ENCODE measurements at places on chromosomes 5 and 9.

DNA sequence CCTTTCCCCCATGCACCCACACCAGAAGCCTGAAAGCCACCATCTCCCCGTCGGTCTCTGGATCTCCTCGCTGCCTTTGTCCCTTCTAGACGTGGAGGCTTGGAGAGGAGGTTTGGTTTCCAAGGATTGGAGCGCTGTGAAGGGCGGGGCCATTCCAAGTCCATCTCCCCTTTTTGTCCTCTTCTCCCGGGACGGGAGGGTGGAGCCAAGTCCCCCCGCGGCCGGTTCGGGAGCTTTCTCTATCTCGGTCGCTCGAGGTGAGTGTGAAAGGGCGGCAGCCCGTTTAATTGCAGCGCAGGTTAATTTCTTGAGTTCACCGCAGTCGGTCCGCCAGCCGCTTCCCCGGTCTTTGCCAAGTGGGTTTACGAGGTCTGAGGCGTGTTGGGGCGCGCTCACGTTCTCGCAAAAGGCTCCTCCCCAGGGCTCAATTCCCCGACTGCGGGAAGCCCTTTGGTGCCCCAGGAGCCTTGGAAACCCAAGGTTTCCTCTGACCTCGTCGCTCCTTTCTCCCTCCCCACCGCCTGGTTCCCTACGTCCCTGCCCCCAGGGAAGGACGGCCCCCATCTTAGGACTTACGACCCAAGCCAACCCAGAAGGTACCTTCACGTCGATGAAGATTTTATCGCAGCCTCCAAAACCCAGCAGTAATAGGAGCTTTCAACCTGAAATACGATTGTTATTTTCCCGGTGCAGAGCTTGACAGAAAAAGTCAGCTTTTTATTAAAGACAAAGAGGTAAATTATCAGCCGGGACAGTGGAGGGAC lies 2.8 kb upstream of the ZNF462 start:
- DNase-seq, result no peak

GRCh38 chr9:72365525-72366256 lies 683 bp upstream of the ZFAND5 start:
- peak; percentile 60 for DNase-seq

- DNase-seq, result no peak
These were observed 32.5 kb downstream of the THBS4 start for GRCh38 chr5:80067531-80068245.

DNA sequence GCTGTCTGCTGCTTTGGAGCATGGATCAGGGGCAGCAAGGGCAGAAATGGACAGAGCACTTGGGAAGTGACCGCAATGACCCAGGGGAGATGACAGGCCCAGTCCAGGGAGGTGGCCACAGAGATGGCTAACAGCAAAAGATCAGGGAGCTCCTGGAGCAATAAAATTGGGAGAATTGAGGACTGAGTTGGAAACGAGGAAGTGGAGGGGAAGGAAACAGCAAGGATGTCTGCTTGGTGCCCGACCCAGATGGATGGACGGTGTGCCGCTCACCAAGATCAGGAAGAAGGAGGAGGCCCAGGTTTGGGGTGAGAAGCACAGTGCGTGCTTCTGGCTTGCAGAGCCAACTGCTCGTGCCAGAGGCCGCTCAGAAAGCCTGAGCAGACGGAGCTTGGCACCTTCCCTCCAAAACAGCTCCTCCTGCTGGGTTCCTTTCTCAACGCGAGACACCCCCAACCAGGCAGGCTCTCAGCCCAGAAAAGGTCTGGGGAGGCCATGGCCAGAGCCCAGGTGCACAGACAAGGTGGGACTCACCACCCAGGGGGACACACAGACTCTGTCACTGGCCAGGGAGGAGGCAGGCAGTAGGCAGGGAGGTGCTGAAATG lies 1.7 kb upstream of the SLC34A1 start:
- DNase-seq, result no peak

- DNase-seq, result no peak
These were observed 3.2 kb downstream of the SMIM15 start for GRCh38 chr5:61159070-61159469.

DNA sequence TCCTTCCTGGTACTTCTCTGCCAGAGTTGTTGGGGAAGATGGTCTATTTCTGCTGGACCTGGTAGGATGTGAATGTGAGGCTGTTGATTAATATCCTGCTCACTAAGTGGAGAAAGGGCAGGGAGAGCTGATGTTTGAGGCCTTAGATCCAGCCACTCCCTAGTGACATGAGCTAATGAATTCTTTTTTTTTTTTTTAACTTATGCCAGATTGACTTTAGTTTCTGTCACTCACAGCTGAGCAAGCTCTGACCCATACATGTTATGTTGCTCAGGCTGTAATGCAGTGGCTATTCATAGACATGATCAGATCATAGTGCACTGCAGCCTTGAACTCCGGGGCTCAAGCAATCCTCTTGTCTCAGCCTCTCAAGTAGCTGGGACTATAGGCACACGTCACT lies 75.1 kb upstream of the SPRY4 start:
- no peak for DNase-seq

- no peak for DNase-seq
These were observed 143.2 kb upstream of the ANKH start for GRCh38 chr5:15014809-15015208.

- DNase-seq, result no peak
These were observed 164.6 kb upstream of the DMRT1 start for GRCh38 chr9:676780-677438.

GRCh38 chr5:53891159-53891558 lies 330.7 kb downstream of the NDUFS4 start:
- DNase-seq, result no peak
